ENCODE measurements at places on chromosomes 1 and 21.

- peaks cover 57% of the 10 kb centered on the region for H3K27me3 ChIP-seq
- H3K27ac ChIP-seq, result no peak overlapping the region
- peaks cover 4% of the 10 kb centered on the region for H3K4me1 ChIP-seq
- H3K4me3 ChIP-seq, result no peak overlapping the region
- H3K36me3 ChIP-seq, result no peaks in the 10 kb centered on the region
- no peak for DNase-seq
Observed at GRCh38 chr1:87950369-87950768, 621.7 kb downstream of the LMO4 start.

DNA sequence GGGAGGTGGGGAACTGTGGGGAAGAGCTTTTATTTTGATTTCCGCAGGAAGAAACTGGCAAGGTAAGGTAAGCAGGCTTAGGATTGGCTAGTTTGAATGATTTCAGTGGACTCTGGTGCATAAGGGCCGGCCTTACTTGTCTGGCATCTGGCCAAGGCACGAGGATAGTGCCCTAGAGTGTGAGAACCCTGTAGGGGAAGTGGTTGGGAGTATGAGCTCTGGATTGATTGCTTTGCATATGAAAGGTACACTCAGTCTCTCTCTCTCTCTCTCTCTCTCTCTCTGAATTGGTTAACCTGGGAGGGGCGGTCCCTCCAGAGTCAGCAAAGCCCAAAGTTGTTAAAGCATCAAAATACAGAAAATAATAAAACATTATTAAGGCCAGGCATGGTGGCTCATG lies 463.0 kb downstream of the SIPA1L2 start:
- no peak overlapping the region for H3K27ac ChIP-seq
- peaks cover under 1% of the 10 kb centered on the region for H3K4me1 ChIP-seq
- H3K36me3 ChIP-seq, result no peaks in the 10 kb centered on the region
- DNase-seq, result no peak
- H3K4me3 ChIP-seq, result no peak overlapping the region
- peaks cover 7% of the 10 kb centered on the region for H3K27me3 ChIP-seq

GRCh38 chr1:44621841-44622286 lies 52.4 kb downstream of the TMEM53 start:
- no peaks in the 10 kb centered on the region for H3K36me3 ChIP-seq
- H3K27ac ChIP-seq, result no peak overlapping the region
- peaks cover 5% of the 10 kb centered on the region for H3K27me3 ChIP-seq
- peaks cover 5% of the 10 kb centered on the region for H3K4me1 ChIP-seq
- no peak overlapping the region for H3K4me3 ChIP-seq
- DNase-seq, result no peak

- peak overlapping the region; percentile 89 for H3K27ac ChIP-seq
- H3K4me3 ChIP-seq, result no peak overlapping the region
- peaks cover 52% of the 10 kb centered on the region for H3K4me1 ChIP-seq
- no peak for DNase-seq
Observed at GRCh38 chr1:114468710-114469468, 42.1 kb downstream of the TRIM33 start.

GRCh38 chr1:20376880-20377494 lies 86.3 kb downstream of the VWA5B1 start:
- H3K4me1 ChIP-seq, result peaks cover 9% of the 10 kb centered on the region
- H3K27me3 ChIP-seq, result peaks cover 51% of the 10 kb centered on the region

- peaks cover 14% of the 10 kb centered on the region for H3K27me3 ChIP-seq
- peaks cover 9% of the 10 kb centered on the region for H3K4me1 ChIP-seq
- DNase-seq, result no peak
- H3K4me3 ChIP-seq, result peak overlapping the region; percentile 34
- H3K27ac ChIP-seq, result no peak overlapping the region
Observed at GRCh38 chr1:229952670-229953520, 114.1 kb upstream of the GALNT2 start.

All from T-helper 17 cell (primary cell).